ENCODE measurements at places on chromosomes 5 and 9.

GRCh38 chr5:61919920-61920319 lies 386.1 kb upstream of the KIF2A start:
- DNase-seq = no peak

- DNase-seq = no peak
Measured at GRCh38 chr9:118401546-118401945, 697.3 kb downstream of the TLR4 start.

DNA sequence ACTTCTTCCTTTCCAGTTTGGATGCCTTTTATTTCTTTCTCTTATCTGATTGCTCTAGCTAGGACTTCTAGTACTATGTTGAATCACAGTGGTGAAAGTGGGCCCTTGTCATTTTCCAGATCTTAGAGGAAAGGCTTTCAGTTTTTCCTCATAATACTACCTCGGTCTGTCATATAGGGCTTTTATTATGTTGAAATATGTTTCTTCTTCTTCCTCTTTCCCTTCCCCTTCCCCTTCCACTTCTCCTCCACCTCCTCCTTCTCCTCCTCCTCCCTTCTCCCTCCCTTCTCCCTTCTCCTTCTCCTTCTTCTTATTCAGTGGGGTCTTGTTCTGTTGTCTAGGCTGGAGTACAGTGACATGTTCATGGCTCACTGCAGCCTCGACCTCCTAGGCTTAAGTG lies 9.2 kb upstream of the TERT start:
- DNase-seq = no peak

- no peak for DNase-seq
Measured at GRCh38 chr9:16683326-16683725, 187.1 kb downstream of the BNC2 start.

GRCh38 chr9:132163457-132163875 lies 1.6 kb downstream of the NTNG2 start:
- DNase-seq = no peak

Data from CD8-positive, alpha-beta memory T cell (primary cell).